ENCODE measurements at places on chromosomes 2 and 18.

- no peak for DNase-seq
Measured at GRCh38 chr18:79949697-79950487, 1.6 kb downstream of the SLC66A2 start.

DNA sequence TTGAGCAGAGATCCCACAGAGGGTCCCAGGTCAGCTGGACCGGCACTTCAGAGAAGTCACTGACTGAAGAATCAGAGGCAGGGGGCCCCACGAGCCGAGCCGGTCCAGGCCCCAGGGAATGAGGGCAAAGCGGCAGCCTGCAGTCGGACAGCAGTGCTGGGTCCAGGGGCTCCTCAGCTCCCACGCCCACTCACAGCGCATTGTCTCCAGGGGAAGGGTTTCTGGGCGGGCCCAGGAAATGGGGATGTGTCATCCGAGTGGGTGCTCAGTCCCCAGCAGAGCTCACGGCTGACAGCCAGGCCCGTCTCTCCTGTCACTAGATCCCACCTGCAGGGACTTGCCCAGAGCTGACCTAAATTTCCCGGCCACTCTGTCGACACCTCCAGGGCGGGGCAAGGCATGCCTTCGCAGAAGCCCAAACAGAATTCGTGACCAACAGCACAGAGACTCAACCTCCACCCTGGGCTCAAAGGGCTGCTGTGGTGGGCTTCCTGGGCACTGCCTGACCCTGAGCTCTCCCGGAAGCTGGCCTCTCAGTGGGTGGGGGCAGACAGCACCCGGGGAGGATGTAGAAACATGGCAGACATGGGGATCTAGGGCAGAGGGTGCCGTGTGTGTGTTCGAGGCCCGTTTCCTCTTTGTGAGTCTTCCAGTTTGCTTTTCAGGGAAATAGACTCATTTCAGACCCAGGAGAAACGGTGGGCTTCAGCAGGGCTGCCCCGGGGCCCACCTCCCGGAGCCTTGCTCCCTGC, 42.1 kb upstream of the TAF1B start:
- no peak for DNase-seq

DNA sequence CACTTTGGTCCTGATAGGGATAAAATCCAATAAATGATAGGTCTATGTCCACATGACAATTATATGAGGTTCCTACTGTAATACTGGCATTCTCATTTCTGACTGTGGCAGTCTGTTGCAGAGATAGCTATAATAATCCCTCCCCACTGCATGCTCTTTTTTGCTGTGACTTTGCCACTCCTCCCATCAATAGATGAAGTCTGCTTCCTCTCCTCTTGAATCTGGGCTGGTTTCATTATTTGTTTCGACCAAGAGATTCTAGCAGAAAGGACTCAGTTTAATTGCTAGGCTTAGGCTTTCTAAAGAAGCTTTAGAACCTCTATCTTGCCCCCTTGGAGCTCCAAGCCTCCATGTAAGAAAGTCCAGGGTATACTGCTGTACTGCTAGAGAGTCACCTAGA, 23.3 kb upstream of the CREB1 start:
- no peak for DNase-seq

DNA sequence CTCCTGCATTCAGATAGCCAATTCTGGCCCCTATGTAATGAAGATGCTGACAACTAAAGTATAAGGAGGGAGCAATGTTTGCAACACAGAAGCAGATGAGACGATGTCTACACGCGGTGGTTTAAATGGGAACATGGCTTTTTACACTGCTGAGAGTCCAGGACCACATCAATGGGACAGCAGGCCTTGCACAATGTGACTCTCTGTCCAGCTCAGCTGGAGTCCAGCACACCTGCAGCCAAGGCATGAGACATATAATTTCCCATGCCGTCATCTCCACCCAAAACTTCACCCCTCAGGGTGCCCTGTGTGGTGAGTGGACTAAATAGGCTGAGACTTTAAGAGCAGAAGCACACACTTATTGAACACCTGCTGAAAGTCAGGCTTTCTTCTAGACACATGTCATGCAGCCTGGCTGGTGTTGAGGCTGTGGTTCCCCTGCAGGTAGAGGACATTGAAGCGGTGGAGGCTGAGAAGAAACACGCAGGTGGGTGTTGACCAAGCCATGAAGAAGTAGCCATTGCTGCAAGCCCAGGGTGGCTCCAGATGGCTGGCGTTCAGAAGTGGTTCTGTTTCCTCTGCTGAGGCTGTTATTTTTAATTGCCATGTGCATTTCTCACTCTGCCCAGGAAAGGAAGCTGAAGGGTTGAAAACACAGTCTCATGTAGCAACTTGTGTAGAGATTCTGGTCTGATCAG, 345.6 kb downstream of the MYCN start:
- no peak for DNase-seq

DNA sequence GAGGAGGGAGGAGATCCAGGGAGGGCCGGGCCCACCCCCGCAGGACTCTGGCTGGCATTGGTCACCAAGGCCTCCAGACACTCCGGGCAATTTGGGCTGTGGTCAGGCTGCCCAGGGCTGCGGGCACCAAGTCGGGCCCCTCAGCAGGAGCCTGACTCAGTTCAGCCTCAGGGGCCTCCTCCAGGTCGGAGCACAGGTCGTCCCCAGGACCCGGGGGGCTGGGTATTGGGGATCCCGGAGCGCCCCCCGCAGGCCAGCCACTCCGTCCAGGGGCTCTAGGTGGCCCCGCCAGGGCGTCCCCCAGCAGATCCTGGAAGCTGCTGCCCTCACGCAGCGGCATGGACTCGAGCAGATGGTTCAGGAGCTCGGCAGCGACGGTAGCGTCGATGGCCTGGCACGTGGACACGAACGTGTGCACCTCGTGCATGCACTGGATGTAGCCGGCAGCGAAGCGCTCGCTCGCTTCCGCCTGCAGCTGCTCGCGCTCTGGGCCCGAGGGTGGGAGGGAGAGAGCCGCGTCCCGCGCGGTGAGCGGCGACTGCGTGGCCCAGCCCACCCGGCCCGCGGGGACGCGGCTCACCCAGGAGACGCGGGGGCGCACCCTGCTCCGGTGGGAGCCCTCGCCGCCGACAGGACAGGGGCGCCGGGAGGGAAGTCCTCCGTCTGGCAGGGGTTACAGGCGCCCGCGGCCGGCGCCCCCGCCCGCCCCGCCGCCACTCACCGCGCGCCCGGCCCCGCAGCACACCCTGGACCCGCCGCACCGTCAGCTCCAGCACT, 884 bp downstream of the HES6 start:
- no peak for DNase-seq

DNA sequence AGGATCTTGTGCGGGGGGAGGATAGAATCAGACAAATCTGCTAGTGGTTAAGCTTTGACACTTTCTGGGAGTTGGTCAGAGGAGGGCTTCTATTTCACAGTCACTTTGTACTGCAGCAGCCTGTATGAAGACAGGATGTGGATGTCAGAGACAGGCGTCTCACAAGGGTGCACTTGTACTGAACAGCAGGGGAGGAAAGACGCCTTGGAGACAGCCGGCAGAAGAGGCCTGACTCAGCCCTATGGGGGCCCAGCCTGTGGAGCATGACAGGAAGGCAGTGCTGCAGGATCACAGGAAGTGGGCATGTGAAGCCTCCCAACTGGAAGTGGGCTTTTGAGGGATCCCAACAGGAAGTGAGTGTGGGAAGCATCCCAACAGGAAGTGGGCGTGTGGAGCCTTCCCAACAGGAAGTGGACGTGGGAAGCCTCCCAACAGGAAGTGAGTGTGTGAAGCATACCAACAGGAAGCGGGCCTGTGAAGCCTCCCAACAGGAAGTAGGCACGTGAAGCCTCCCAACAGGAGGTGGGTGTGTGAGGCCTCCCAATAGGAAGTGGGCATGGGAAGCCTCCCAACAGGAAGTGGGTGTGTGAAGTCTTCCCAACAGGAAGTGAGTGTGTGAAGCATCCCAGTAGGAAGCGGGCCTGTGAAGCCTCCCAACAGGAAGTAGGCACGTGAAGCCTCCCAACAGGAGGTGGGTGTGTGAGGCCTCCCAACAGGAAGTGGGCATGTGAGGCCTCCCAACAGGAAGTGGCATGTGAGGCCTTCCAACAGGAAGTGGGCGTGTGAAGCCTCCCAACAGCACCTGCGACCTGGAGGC, 212.3 kb downstream of the SNTG2 start:
- no peak for DNase-seq

- no peak for DNase-seq
Measured at GRCh38 chr2:64906853-64907536, 82.2 kb upstream of the SLC1A4 start.

DNA sequence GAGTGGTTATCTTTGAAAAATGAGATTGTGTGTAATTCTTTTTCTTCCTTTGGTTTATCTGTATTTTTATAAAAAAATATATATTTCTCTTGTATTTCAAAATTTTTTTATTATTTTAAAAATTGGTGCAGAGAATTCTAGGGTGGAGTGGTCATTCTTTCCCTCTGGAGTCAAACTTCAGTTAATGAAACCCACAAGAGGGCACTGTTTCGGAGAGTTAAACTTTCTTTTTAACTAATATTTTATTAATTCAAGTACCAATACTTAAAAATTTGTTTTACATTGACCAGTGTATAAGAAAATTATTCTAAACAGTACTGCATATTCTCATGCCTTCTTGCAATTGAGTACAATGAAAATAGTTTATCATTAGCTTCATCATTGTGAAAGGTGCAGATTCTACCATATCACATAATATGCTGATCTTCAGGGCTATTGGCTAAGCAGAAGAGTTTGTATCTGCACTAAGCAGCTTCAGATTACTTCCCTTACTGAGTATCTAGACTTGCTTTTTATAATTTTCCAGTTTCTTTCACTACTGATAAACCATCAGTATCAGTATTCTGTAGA, 50.1 kb downstream of the HS1BP3 start:
- DNase-seq = no peak

GRCh38 chr2:65450393-65450792, 18.0 kb upstream of the SPRED2 start:
- no peak for DNase-seq

DNA sequence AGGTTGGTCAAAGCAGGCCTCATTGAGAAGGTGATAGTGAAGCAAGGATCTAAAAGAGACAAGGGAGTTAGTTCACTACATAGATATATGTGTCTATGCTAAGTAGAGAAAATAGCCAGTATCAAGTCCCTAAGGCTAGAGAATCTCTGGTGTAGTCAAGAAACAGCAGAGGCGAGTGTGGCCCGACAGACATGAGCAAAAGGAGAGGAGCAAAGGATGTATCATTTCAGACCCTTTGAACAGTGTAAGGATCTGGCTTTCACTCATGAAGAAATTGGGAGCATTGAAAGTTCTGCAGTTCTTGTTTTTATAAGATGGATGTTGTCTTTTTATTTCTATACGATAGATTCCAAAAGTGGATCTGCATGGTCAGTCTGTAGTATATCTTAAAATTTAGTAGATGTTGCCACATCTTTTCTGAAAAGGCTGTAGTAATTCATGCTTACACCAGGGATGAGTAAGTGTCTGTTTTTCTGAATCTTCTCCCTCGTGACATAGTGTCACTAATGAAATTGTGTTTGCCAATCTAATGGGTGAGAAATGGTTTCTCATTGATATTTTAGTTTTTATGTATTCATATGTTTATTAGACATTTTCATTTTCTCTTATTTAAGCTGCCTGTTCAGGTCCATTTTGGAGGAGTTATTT, 18.8 kb downstream of the SP100 start:
- no peak for DNase-seq

DNA sequence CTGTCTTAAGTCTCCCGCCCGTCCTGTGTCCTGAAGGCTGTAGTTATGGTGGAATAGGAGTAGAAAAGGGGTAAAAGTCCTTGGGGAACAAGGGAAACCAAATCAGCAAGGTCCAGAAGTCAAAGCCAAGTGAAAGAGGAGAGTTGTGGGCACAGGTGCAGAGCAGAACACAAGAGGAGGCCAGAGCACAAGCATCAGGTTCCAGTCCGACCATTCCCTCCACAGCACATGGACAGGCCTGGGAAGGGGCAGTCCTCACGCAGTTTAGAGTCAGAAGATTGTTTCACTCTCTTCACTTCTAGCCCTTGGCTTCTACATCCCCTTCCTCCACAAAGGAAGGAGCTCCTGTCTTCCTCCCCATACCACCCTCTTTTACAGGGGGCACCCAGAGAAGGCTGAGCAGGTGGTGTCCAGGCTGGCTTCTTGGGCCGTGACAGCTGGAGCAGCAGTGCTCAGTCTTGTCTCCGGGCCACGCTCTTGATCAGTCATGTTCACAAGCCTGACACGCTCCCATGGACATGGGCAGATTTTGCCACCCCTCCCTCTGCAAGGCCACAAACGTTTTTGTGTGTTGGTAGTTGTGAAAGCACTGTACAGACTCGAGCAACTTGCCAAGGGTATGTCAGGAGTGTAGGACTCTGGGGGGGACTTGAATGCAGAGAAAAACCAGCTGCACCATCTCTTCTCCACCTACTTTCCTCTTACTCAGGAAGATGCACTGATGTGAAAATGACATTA, 138.5 kb upstream of the DAPL1 start:
- no peak for DNase-seq

DNA sequence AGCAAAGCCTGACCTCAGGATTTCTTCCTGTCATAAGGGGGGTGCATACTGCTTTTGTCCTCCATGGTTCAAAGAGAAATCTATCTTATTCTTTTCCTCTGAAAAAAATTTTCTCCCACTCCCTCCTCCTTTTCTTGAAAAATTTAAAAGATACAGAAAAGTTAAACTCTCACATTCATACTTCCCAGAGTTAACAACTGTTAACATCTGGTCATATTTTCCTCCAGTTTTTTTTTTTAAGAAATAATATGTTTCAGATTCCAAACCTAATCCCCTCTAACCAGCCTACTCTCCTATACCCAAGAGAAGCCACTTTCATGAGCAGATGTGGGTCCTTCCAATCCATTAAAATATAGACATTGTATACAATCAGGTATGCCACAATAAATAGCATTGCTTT, 378.9 kb upstream of the HNRNPA3 start:
- no peak for DNase-seq

GRCh38 chr2:204312105-204312504, 233.2 kb upstream of the PARD3B start:
- no peak for DNase-seq

DNA sequence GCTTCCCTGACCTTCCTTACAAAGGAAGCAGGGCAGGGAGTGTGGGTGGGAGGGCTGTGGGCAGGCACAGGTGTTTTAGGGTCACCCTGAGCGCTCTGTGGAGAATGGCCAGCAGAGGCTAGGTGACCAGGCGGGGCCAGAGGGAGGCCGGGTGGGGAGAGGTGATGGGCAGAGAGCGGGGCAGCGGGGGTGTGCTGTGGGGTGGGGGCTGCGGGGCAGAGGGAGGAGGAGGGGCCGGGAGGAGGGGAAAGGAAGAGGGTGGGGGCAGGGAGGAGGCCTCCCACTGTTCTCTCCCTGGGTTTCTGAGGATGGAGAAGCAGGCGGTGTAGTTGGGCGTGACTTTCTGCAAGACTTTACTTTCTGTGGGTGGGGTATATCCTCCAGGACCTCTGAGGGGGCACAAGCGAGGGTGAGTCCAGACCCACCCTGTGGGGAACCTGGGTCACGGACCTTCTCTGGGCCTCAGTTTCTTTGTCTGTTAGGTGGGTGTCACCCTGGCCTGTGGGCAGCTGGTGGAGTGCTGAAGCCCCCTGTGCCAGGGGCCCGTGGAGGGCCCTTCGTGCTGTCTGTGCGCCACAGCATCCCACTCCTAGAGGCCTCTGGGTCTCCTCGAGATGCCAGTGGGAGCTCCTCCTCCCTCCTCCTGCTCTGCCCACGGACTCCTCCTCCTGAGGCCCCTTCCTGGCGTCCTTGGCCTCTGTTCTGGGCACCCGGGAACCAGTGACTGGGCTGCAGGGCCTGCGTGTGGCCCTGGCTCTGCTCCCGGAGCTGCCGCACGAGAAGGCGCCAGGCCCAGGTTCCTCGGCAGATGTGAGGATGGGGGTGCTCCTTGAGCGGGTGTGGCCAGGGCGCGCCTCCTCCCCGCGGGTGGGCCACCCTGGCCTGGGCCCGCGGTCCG, 6.3 kb upstream of the NEU4 start:
- DNase-seq = no peak
